NCI-H1930 (cell line): ENCODE measurements at places on chromosomes 1 and 21.

DNA sequence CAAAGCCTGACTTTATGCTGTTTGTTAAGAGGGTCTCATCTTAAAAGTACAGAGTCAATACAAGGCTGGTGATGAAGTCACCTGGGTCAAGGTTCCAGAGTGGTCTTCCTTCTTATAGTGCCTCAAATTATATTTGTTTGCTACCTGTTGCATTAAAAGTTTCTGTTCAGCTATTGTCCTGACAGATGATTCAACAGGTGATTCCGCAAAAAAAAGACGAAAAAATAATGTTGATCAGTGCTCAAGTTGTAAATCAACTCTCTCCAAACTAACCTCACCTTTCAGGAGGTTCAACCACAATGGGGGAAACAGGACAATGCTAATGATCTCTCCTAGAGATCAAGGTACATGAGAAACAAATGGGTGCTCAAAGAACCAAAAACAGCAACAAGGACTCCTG is 35.7 kb downstream of the HSF2BP start:
- DNase-seq = no peak

DNA sequence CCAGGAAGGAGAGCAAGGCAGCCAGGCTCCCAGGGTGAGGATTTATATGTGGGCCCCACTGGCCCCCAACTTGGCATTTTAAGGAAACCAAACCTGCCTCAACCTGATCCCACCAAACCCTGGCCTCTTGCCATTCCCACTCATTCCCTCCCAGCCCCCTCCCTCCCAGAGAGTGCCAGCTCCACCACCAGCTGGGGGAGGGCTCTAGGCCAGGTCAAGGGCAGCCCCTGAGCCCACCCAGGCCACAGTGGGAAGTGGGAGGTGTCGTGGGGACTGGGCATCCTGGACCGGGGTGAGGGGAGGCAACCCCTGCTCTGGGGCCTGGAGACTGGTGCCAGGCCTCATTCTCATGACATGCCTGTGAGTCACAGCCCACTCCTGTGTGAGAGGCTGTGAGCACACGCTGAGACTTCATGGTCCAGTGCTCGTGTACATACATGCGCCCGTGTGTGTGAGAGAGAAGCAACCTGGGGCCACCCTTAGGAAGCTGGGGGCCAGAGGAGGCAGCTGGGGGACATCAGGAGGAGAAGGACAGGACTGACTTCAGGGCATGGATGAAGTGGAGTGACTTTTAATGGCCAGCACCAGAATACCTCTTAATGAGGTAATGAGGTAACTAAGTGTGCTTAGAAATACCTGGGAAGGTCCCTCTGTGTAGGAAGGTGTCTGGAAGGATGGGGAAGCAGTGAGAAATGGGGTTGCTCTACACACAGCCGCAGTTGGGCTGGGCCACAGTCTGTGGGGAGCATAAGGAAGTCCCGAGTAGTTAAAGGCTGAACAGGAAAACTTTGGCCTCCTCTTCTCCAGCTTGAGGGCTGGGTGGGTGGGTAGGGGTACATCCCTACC is at the start of gene S100A2:
Gene S100A2, minus strand, starts transcription at position 316 of the 846 bp plus-strand sequence. CDS start 1,967 bp downstream, outside the sequence.
- DNase-seq = no peak

- DNase-seq = no peak
Observed at GRCh38 chr21:38171723-38172344, 85.0 kb upstream of the KCNJ15 start.

DNA sequence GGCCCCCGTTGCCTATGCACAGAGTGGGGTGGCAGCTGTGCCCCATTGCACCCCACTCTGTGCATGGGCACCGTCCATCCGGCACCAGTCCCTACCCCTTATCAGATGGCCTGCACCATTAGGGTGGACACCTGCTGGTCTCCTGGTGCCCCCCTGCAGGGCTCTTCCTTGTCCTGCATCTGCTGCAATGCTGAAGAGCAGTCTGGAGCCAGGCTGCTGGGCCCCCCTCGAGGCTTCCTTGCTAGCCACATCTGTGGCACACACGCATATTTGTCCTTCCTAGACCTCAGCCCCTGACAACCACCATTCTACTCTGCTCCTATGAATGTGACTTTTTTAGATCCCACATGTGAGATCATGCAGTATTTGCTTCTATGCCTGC is 56.4 kb downstream of the COL18A1 start:
- no peak for DNase-seq

DNA sequence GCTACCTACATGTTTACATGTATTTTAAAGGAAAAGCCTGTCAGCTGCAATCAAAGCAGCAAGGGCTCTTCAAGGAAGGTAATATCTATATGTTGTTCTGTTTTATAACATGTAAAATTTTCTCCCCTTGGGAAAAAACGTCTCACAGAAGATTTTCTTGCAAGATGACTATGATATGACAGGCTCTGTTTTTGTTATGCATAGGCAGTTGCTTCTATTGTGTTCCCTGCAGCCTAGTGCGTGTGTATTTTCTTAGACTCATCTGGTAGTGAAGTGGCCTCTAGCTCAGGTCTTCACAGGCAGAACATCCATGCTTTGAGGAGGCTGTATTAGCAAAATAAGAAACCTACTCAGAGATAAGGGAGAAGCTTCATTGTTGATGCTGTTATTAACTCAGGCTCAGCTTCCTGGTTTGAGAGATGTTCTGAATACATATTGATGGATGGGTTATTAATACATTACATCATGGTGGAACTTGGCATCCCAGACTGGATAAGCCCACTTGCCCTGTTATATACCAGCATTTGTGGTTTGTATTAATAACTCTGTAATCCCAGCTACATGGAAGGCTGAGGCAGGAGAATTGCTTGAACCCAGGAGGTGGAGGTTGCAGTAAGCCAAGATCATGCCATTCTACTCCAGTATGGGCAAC is 35.8 kb downstream of the LAMC1 start:
- DNase-seq = no peak

GRCh38 chr1:28154078-28154594 is 22.4 kb downstream of the PTAFR start:
- no peak for DNase-seq

- DNase-seq = no peak
Observed at GRCh38 chr1:237736372-237737029, 154.2 kb downstream of the ZP4 start.

DNA sequence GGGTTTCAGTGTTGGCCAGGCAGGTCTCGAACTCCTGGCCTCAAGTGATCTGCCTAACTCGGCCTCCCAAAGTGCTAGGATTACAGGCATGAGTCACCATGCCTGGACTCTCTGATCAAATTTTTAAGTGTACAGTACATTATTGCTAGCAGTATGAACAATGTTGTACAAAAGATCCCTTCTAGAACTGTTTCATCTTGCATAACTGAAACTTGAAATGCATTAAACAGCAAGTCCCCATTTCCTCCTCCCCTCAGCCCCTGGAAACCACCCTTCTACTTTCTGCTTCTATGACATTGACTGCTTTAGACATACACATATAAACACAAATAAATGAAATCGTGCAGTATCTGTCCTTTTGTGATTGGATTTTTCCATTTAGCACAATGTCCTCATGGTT is 463.4 kb downstream of the PTPRC start:
- DNase-seq = no peak
